ENCODE measurements at places on chromosomes 1 and 21. TPM values are rescaled to one million over a fixed set of nuclear protein-coding genes. Genes with fewer than 3 reads are reported as not detected.

The FCRLA gene
- total RNA-seq, result not detected

The SLC6A9 gene
- 15.1 TPM for total RNA-seq

The CSRP1 gene
- total RNA-seq, result 374 TPM

The CNIH3 gene
- 0.34 TPM for total RNA-seq

The MNDA gene
- not detected for total RNA-seq

The CFHR4 gene
- total RNA-seq, result not detected

The LRRC38 gene
- 0.06 TPM for total RNA-seq

The F3 gene
- 14.1 TPM for total RNA-seq

The MIER1 gene
- 11.3 TPM for total RNA-seq

The PTPRF gene
- total RNA-seq, result 104 TPM

The CELA3A gene
- total RNA-seq, result not detected

The CATSPERE gene
- 0.02 TPM for total RNA-seq

The AADACL3 gene
- not detected for total RNA-seq

The NPHS2 gene
- total RNA-seq, result not detected

The DCST1 gene
- 0.06 TPM for total RNA-seq

The GJB4 gene
- total RNA-seq, result 0.11 TPM

The OR2M3 gene
- total RNA-seq, result not detected

The PTP4A2 gene
- 244 TPM for total RNA-seq

The NEGR1 gene
- total RNA-seq, result not detected

The DDI2 gene
- 10.6 TPM for total RNA-seq

The DPT gene
- total RNA-seq, result not detected

The H6PD gene
- total RNA-seq, result 7.9 TPM

The FLAD1 gene
- total RNA-seq, result 42.7 TPM

The PRAMEF5 gene
- not detected for total RNA-seq

The TDRD10 gene
- 0.14 TPM for total RNA-seq

The TLR5 gene
- 0.25 TPM for total RNA-seq

The HES2 gene
- 5.2 TPM for total RNA-seq

The CYP4A22 gene
- not detected for total RNA-seq

The MMP23B gene
- total RNA-seq, result 0.68 TPM

The JAM2 gene
- 0.06 TPM for total RNA-seq

The AMY1B gene
- total RNA-seq, result not detected

The CFHR2 gene
- total RNA-seq, result not detected

The SLC30A7 gene
- total RNA-seq, result 9.0 TPM
